ENCODE measurements at places on chromosomes 2 and 18.

- peak; percentile 66 for DNase-seq
Observed at GRCh38 chr18:9366126-9366714, 31.6 kb downstream of the TWSG1 start.

GRCh38 chr2:10301941-10302478, 694 bp upstream of the HPCAL1 start:
- DNase-seq, result no peak

DNA sequence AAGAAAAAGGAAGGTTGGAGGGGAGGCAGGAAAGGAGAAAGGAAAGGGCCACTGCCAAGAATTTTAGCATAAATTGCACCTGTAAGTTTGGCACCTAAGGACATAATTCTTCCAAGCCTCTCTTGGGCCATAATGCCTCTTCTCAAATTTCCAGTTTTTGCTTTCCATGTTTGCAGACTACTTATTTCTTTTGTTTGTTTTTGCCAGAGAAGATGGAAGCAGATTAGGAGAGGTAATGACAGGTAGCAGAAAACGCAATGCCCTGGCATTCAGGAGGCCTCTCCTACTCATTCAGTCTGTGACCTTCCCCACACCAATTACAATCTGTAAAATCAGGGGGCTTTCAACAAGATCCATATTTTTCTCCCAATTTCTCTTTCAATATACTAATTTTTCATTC, 56.8 kb downstream of the MRPL33 start:
- no peak for DNase-seq

GRCh38 chr2:5674026-5674340, 18.2 kb upstream of the SOX11 start:
- DNase-seq, result no peak

DNA sequence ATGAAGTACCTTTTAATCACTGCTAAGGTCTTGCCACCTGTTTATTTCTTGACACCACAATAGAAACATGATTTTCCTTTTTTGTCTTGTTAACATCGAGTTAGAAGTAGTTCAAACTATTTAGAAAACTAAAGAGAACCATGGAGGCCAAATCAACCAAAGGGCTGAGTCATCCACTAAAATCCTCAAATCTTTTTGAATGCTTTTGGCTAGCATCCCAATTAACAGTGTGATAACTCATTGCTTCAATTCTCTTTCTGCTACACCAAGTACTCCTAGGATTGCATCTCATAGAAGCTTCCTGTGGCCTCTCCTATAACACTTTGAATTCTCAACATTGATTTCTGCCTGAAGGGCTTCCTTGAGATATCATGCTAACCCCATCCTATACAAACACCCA, 159.9 kb upstream of the MMADHC start:
- no peak for DNase-seq

DNA sequence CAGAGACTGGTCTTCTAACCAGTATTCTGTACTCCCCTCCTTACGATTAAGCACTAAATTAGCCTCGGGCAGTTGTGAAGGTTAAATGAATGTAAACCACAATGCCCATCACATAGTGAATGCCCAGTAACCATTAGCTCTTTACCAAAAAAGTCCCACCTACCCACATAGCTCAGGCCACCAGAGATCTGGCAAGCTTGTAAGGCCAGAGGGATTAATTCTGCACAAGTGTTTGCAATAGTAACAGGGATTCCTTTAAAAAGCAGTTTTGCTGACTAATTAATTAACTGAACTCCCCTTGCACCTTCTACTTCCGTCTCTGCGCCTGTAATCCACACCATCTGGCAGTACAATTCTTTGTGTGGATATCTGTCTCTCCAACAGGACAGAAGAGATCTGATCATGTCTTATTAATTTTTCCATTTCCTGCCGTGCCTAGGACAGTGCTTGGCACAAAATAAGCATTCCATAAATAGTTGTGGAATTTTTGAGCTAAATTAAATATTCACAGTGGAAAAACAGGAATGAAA, 36.2 kb upstream of the IGFBP2 start:
- DNase-seq, result no peak

DNA sequence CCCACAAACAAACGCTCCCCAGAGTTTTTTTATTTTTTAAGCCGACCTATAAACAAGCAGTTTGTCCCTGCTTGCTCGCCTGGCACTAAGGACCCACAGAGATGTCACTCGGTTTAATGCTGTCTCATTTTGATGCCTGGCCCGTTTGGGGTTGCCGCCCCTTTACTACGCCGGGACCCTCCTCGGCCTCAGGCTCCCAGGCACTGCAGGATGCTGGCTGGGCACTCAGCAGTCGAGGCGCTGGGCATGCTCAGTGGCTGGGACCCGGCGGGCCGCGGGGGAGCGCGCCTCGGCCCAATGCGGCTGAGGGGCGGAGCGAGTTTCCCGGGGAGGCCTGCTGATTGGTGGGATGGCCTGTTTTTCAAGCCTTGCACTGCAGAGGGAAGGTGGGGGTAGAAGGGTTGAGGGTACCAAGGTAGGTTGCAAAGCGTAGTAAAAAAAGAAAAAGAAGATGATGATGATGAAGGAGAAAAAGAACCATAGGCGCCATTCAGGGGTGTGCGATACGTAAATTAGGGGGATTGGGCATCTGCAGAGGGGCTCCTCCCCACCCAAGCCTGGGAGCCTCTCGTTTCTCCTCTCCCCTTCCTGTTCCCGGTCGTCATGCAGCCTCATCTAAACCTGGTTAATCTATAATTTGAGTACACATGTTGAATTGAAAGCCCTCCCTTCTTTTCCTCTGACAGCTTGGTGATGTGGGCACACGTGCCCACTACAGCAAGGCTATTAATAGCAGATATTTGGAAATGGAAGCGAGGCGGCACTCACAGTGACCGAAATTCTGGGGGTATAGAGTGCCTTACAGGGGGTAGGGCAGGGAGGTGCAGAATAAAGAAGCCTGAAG, 1.5 kb upstream of the IRS1 start:
- DNase-seq, result no peak

- DNase-seq, result no peak
Observed at GRCh38 chr2:71787476-71788185, 334.3 kb downstream of the DYSF start.

- DNase-seq, result no peak
Observed at GRCh38 chr2:80815259-80815658, 510.7 kb upstream of the LRRTM1 start.

GRCh38 chr2:229169751-229170150, 101.3 kb downstream of the PID1 start:
- no peak for DNase-seq

DNA sequence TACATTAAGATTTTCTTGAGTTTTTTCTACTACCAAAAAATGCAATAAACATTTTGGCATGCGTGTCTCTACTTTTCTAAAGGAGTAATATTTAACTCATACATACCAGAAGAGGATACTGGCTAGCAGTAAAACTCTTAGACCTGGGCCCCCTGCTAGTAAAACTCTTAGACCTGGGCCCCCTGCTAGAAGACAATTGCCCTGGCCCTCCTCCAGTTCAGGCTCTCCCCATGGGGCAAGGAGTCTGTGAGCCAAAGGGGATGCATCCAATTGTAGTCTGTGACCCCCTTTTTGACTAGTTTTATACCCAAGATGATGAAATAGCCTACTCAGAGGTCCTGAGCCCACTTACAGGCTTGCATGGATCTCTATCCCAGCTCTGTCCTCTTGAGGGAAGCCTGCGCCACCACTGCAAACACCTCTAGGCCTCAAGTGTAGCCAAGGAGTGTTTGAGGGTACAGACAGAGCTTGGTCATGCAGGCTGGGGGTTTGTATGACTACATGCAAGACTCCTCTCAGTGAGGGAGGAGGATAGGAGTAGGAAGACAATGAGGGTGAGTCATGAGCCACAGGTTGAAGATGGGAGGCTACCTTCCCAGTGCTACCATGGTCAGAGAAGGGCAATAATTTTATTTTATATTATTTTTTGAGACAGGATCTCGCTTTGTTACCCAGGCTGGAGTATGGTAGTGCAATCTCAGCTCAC, 45.2 kb upstream of the PGAP1 start:
- DNase-seq, result no peak

- peak; percentile 24 for DNase-seq
Observed at GRCh38 chr2:158394453-158394852, 62.1 kb downstream of the CCDC148 start.

GRCh38 chr2:210586381-210586780, 30.0 kb downstream of the CPS1 start:
- no peak for DNase-seq

DNA sequence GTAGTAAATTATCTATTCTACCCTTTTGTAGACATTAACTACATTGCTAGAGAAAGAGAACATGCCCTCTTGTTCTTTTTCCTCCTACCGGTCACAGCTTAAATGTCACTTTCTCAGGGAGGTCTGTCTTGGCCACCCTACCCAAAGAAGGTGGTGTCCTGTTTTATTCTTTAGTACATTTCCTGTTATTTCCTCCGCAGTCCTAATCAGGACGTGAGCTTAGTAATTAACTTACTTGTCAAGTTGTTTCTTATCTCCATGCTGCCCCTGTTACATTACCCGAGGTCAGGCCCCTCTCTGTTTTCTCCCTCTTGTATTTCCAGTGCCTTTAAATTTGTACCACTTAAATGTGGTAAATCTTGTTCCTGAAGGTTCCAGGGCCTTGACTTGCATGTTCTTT, 73.7 kb upstream of the RMDN2 start:
- no peak for DNase-seq

GRCh38 chr2:214706986-214707385, 102.5 kb downstream of the BARD1 start:
- DNase-seq, result peak; percentile 11

- no peak for DNase-seq
Observed at GRCh38 chr2:173412628-173413027, 58.0 kb downstream of the CDCA7 start.

DNA sequence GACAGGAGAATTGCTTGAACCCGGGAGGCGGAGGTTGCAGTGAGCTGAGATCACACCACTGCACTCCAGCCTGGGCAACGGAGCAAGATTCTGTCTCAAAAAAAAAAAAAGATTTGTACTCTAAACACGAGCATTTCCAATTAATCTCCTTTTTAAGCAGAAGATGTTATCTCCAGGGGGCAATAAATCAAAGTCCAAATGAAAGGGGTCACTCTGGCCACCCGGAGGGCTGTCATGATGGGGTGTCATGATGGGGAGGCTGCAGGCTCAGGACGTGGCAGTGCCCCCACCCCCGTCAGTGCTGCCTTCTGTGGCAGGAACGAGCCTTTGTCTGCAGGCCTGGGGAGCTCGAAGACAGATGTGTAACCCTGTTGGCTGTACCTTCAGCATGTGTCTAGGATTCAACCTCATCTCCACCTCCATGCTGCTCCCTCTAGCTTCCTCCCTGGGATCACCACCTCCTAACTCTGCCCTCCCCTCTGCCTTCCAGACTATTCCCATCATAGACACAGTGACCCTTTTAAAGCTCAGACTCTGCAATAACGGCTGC, 76.9 kb upstream of the YWHAQ start:
- no peak for DNase-seq

DNA sequence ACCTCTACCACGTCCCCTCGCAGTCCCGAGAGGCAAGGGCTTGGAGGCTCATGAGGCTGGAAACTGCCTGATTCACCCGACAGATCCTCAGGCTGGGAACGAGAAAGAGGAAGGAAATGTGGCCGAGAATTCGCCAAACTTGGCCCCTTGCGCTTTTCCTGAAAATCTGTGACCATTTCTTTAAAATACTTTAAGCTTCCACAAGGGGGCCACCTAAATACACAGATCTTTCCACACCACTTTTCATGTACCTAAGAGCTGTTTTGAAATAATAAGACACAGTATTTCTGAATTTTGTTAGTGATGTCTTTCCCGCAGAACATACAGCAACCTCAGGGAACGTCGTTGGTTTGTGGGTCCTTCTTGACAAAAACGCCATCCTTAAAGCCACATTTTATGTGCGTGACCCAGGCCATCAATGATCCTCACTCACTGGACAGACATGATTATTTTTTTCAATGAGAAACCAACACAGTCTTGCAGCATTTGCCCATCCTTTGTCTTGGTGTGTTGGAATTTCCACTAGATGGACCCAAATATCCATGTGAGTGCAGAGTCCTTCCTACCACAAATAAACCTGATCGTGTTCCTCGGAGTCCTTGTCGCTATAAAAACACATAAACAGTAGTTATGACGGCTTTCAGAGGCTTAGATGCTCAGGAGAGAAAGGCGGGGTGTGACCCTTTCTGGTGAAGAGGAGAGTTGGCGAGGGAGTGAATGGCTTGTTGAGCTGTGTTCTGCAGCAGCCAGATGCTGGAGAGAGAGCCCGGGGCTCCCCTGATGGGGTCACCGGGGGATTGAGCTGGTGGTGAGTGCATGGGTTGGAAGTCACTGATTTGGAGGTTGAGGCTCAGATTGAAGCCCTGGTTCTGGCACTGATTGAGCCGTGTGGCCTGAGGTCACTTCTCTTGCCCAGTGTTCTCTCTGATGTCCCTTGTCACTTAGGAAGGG, 25.0 kb downstream of the DCDC2C start:
- peak; percentile 42 for DNase-seq
